Ecto neural progenitor cell (in vitro differentiated cells): ENCODE measurements at places on chromosomes 7 and 10.

- peak; percentile 88 for DNase-seq
Observed at GRCh38 chr7:128453836-128454804, 1.6 kb upstream of the HILPDA start.

DNA sequence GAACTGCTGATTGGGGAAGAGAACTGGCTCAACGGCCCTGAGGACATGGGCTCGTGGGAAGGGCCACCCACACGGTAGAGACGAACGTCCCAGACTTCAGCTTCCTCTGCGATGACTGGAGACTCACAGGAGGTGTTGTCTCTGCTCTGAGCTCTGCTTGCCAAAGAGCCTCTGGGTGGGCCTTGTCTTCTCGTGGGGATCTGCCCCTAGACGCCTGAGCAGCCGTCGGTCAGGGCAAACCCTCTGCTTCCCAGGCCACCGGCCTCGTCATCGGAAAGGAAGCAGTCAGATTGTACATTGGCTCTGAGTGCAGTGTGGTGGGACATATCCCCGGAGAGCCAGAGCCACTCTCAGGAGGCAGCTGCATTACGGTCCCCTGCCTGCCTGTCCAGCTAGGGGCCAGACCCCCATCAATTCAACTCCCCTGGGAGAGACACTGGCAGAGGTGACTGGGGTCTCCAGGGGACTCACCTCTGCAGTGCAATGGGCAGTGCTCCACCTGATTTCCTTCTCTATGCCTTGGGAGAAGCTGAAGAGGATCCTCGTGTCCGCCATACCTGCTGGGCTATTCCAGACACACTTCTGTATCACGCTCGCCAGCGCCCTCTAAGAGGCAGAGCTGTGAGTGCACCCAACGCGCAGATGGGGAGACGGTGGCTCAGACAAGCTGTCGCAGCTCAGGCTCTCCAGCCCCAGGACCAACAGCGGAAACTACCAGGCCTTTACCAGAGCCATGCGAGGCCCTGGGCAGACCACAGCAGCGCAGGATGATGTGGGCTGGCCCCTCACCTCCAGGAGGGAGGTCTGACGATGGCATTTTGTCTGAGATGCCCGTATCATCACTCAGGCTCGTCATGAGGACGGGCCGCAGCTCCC lies 227.4 kb downstream of the TCERG1L start:
- peak; percentile 60 for DNase-seq

DNA sequence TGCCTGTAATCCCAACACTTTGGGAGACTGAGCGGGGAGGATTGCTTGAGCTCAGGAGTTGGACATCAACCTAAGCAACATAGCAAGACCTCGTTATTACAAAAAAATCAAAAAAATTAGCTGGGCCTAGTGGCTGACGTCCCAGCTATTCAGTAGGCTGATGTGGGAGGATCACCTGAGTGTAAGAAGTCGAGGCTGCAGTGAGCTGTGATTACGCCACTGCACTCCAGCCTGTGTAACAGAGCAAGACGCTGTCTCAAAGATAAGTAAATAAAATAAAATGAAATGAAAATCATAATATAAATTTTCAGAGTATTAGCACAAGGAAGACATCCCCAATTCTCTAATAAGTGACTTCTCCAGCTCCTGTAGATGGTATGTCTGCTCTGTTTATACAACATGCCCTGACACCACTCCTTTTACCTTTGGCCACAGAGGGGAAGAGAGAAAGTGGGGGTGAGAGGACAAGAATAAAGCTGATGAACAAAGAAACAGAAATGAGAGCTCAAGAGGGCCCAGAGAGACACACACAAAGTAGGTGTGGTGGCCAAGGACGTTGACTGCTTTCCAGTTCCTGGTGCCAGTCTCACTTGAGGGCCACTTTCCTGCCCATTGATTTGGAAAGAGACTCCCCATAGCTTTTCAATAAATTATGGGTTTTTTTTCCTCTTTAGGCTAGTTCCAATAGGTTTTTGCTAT lies 62.9 kb downstream of the PTTG1IP2 start:
- DNase-seq: no peak

DNA sequence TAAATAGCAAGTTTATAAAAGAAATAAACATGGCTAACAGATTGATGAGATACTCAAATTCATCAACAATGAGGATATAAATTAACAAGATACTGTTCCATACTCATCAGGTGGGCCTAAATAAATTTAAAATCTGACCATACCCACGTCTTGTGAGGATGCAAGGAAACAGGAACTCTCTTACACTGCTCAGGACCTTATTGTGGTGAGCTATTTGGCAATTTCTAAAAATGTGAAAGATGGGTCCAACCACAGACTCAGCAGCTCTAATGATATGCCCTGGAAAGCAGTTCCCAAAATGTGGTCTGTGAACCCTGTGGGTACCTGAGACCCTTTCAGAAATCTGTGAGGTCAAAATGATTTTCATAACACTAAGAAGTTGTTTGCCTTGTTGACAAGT lies 21.5 kb downstream of the RPP38 start:
- no peak for DNase-seq

- no peak for DNase-seq
Observed at GRCh38 chr7:77438131-77438530, 22.0 kb upstream of the GSAP start.

DNA sequence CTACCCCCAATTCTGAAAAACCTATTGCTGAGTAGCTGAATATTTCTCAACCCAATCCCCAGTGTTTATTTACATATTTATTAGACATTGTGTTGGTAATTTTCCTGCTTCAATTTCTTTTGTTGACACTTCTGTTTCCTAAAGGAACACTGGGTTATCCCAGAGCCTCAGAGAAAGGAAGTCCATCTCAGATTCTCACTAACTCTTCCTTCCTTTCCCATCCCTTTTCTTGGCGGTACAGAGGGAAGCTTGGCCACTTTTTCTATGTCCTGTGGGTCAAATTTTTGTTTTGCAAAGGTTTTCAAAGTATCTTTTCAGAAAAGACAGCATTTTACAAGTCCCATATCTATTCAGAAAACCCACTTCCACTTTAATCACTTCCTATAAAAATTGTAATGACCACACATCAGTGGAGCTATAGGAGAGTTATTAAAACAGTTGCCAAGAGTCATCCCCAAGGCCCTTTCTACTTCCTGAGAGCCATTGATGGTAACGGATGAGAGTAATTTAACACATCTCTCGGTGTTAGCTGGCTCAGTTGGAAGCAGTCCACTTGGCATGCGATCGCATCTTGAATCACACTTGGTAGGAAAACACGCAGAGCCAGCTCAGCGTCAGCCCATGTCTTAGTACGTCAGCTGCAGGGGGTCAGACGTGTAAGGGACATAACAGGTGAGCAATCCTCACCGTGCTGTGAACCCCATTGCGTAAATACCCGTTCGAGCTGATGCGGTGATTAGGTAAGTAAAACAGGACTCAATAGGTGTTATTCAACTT lies 231.1 kb upstream of the ADARB2 start:
- no peak for DNase-seq

DNA sequence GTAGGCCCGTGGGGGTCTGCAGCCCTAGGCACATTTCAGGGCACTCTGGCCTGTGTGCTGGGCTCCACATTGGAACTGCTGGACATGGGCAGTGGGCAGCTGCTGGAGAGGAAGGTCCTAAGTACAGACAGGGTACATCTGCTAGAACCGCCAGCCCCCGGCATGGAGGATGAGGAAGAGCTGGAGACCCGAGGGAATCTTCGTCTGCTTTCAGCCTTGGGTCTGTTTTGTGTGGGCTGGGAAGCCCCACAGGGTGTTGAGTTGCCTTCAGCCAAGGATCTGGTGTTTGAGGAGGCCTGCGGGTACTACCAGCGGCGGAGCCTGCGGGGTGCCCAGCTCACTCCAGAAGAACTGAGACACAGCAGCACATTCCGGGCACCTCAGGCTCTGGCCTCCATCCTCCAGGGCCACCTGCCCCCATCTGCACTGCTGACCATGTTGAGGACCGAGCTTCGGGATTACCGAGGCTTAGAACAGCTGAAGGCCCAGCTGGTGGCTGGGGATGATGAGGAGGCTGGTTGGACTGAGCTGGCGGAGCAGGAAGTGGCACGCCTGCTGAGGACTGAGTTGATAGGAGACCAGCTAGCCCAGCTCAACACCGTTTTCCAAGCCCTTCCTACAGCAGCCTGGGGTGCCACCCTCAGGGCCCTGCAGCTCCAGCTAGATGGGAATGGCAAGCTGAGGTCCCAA lies 1.4 kb downstream of the HPS6 start:
- no peak for DNase-seq

DNA sequence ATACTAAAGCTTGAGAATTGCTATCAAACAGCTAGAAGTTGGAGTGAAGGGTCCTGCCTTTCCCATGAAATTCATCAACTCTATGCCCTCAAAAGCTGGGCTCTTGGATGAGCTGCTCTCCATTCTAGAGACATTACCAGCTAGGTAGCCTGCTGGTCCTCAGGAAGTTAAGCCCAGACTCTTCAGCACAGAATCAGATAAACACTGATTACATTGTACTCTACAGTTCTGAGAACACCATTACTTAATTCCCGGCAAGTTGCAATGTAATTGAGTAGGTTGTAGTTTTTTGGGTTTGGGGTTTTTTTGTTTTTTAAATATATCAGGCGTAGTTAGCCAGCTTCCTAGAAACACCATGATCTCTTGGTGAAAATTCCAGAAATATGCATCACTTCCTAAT lies 84.1 kb upstream of the PIK3CG start:
- no peak for DNase-seq
